Suppressor macrophage (primary cell): ENCODE measurements at places on chromosomes 7 and 10.

DNA sequence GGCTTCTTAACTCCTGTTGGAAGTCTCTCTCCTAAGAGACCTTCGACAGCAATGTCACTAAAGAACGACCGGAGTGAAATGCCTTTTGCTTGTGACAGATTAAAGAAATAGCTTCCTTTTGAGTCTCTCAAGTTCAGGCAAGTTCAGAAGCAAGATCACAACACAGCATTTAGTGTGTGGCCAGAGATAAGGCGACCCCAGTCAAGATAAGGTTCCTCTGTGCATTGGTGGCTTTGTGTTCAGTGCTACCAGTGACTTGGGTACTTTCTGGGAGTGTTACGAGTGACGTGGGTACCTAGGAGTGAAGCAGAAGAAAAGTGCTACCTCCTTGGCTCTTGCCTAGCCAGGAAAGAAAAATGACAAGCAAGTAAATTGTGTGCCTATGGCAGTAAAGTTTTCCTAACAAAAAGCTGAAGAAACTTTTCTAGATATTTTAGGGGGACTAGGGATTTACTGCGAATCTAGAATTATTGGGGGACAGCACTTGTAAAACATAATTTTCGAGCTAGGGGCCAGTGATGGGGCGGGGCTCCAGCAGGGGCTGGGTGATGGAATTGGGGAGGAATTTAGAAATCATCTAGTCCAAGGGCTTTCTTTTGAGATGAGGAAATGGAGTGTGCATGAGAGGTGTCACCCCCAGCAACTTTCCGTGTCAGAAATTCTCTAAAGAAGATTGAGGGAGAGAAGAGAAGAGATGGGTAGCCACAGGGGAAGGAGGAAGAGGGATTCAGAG lies 191.9 kb upstream of the LYZL2 start:
- no peak for DNase-seq

DNA sequence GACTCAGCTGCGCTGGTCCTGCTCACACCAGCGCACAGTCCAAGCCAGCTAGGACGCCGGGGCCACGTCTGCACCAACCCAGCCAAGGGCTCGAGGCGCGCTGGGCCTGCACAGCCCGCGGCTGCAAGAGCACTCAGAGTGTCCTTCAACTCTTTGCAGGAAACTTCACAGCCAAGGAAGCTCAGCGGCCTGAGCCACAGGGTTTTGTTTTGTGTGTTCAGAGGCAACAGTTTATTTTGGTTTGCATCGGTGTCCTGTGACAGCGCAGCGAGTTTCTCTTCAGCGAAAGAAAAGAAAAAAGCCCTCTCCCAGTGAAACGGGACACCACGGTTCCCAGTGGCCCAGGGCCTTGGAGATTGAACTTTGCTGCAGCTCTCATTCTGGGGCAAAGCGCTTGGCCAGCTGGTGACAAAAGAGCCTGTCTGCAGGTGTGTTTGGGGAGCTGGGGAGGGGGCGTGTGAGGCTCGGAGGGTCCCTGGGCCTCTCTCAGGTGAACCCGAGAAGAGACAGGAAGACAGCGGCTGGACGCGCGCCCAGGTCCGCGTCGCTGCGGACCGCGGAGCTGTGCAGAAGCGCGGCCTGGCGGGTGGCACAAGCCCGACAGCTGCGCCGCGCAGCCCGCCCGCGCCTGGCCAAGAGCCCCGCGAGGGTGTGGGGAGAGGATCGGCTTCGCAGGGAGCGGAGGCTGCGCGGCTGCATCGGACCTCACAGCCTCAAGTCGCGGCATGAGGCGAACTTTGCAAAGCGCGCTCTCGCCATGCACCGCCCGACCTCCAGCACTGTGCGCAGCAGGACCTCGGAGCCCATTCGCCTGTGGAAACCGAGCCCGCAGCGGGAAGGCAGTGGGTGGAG lies 922 bp downstream of the CXCL12 start:
- DNase-seq: no peak

DNA sequence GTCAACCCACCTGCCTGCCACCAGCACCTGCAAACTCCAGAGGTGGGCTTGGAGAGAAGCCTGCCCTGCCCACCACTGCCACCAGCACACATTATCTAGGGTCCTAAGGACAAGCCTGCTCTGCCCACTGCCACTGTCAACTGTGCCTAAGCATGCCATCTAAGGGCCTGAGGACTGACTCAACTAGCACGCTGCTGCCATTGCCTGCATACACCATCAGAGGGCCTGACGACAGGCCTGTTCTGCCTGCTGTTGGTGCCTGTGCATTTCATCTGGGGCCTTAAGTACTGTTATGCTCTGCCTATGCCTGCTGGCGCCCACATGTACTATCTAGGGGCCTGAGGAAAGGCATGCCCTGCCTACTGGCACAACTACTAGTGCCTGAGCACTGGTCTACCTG lies 27.0 kb upstream of the LRRD1 start:
- DNase-seq: no peak

GRCh38 chr10:97149079-97149531 lies 36.7 kb downstream of the SLIT1 start:
- DNase-seq: no peak

DNA sequence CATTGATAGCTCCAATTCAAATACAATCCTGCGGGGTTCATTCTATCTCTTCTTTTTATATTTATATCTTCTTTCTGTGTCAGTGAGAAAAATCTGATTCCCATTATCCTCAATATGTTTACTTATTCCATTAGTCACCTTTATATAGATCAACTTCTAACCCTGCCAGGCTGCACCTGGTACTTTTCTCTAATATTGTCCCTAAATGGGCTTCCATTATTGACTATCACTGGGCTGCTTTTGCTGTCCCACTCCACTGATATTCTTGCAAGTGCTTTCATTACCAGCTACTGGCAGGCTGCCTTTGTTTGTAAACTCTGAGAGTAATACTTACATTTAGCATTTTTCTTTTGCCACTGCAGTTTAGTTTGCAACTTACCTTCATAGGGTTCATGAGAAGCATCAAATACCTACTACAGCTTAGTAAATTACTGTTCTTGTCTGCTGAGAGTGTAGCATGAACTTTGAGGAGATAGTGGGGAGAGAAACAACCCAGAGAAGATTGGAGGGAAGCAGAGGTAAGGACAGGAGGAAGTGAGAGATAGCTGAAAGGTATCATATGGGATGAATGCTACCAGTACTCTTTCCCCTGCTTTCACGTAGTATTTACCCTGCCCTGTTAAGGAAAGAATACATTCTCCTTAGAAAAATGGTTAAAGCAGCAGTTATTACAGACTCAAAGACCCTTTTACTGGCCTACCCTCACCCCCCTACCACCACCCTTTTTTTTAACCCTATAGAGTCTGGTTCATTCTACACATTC lies 119.1 kb downstream of the PHTF2 start:
- no peak for DNase-seq

DNA sequence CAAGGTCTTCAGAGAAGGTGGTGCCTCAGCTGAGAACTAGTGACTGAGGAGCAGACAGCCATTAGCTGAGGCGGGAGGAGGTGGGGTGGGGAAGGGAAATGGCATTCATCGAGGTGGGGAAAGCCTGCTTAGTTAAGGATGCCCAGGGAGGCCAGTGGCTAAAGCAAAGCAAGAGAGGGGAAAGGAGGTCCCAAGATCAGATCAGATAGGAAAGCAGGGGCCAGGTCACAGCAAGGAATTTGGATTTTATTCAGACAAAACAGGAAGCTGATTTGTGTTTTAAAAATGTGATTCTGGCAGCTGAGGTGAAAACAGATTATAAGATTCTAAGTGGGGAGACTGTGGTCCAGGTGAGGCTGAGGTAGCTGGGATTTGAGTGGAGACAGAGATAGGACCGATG lies 45.8 kb downstream of the CNNM1 start:
- DNase-seq: no peak

GRCh38 chr10:5033061-5033778 lies 29.6 kb upstream of the AKR1C2 start:
- DNase-seq: no peak

DNA sequence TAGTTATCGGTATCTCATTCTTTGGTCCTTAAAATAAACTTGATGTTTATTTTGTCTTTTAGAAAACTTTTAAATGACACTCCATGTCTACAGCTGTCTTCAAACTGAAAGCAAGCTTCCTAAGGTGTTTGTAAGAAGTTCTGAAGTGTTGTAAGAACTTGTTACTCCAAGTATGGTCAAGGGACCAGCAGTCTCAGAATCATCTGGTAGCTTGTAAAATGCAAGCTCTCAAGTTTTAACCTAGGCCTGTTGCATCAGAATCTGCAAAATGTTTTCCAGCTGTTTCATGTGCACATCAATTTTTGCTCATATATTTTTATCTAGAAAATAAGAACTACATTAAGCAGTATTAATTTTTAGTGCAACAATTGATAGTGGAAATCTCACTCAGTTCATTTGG lies 104.1 kb downstream of the THSD7A start:
- no peak for DNase-seq

DNA sequence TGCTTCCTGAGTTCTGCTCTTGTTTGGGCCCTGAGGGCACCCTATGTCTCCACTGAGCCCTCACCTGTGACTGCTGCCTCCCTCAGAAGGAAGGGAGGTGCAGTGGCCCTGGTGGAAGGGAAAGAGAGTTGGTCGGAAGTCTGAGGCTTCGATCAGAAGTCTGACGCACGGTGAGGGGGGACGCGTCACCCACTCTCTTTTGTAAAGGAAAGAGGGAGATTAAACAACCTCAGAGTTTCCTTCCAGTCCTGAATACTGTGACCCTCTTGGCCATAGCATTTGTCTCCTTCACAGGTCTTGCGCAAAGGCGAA lies 31.4 kb upstream of the TRIM8 start:
- no peak for DNase-seq

GRCh38 chr10:109696981-109697775 lies 226.1 kb downstream of the XPNPEP1 start:
- DNase-seq: no peak

- peak; percentile 2 for DNase-seq
These were observed 13.7 kb upstream of the MACROH2A2 start for GRCh38 chr10:70038923-70039322.

GRCh38 chr7:2042650-2043049 lies 190.1 kb downstream of the MAD1L1 start:
- no peak for DNase-seq

DNA sequence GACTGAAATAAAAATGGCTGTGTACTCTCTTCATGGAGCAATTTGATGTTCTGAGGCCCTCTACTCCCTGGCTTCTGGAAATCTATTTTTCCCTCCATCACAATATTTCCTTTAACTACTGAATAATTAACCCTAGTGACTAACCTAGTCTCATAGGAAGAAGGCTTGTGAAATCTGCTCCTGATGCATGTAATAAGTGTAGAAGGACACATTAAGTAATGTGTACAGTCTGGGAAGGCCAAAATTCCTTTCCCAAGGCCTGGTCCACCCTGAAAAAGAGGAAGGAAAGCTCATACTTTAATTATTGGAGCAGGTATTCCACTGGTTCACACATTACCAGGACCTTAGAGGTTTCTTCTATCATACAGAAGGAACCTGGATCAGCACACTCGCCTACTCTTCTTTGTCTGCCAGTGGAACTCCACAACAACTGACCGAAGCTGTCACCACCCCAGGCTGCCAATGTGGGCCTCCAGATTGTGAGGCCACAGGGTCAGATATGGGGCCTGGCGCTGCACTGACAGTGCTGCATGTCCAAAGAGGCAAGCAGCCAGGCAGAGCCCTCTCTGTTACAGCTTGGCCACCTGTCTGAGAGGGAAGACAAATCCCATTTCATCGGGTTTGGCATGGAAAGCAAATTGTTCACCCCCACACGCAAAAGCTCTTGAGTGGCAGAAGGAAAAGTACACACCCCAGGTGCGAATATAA lies 54.4 kb upstream of the FAM133B start:
- DNase-seq: no peak

- DNase-seq: peak; percentile 31
These were observed 36.1 kb downstream of the KCNMA1 start for GRCh38 chr10:77601488-77601887.

DNA sequence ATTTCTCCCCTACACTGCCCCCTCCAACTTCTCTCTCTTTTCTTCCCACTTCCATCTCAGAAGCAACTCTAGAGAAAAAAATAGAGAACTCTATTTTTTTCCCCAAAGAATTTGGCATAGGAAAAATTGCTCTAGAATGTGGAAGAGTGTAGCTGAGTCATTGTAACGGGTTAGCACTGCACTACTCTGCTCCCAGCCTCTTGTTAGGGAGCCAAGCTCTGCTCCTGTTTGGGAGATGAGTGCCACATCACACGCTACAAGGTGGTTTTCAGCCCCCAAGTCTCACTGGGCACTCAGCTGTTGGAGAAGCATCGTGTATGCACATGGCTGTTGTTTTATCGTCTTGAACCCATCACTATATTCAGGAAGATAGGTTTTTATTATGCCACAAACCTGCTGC lies 136.4 kb downstream of the BMPER start:
- no peak for DNase-seq

GRCh38 chr7:97871659-97872024 lies 566 bp downstream of the ASNS start:
- DNase-seq: no peak

DNA sequence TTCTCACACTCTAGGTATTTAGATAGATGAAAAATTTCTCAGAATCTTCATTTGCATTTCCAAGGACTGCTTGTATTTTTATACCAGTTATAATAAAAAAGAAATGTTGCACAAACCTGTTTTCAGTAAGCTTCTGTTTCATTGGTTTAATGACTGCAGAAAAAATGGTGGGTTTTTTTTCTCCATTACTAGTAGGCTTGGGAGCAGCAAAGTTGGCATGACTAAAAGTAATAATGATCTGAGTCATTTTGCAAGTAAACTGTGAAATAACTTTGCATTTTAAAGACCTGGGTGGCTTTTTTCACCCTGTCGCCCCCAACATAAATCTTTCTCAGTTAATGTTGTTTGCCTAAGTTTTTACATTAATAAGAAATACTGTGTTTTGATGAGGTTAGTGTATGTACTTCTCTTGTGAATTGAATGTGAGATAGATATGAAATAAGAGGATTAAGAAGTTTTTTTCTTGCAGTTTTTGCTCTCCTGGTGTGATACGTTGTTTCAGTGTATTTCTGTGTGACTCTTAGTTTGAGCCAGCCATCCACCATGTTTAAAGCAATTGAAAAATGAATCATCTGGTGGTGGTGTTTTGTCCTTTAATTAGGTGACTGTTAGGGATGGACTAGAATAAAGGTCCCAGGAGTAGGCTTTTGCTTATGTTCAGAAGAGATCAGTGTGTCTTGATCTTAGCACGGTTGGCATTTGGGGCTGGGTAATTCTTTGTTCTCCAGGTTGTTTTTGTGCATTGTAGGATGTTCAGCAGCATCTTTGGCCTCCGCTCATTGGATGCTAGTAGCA lies 1.8 kb downstream of the GNAI1 start:
- DNase-seq: peak; percentile 5

GRCh38 chr7:15780271-15780670 lies 93.8 kb upstream of the MEOX2 start:
- DNase-seq: peak; percentile 48

- DNase-seq: peak; percentile 8
These were observed 404.1 kb upstream of the MKI67 start for GRCh38 chr10:128530301-128530700.

GRCh38 chr10:15787426-15787825 lies 67.7 kb upstream of the ITGA8 start:
- no peak for DNase-seq
